ENCODE measurements at places on chromosomes 4 and X.

- DNase-seq: no peak
Observed at GRCh38 chrX:63920875-63921274, 135.9 kb upstream of the ARHGEF9 start.

GRCh38 chrX:68827848-68828624, 785 bp upstream of the EFNB1 start:
- peak; percentile 84 for DNase-seq

- DNase-seq: no peak
Observed at GRCh38 chr4:72430988-72431387, 138.0 kb downstream of the ADAMTS3 start.

DNA sequence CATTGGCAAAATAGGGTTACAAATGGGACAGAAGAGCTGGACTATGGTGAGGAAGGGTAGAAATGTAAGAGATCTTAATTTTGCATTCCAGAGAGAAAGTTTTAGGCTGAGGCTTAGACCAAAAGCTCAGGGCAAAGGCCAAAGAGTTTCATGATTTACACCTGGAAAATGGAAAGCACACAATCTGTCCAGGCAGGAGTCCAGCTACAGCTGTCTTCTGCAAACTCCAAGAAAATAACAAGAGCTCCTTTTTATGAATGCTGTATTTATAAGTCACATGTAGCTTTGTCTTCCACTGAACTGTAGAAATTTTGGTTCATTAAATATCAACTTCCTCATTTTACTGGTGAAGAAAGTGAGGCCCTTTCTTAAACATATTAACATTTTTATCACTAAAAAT, 288.0 kb upstream of the ATOH1 start:
- no peak for DNase-seq

- no peak for DNase-seq
Observed at GRCh38 chr4:1718095-1718850, 2.9 kb downstream of the TMEM129 start.

GRCh38 chr4:120921456-120922380, 808 bp downstream of the PRDM5 start:
- DNase-seq: peak; percentile 19

DNA sequence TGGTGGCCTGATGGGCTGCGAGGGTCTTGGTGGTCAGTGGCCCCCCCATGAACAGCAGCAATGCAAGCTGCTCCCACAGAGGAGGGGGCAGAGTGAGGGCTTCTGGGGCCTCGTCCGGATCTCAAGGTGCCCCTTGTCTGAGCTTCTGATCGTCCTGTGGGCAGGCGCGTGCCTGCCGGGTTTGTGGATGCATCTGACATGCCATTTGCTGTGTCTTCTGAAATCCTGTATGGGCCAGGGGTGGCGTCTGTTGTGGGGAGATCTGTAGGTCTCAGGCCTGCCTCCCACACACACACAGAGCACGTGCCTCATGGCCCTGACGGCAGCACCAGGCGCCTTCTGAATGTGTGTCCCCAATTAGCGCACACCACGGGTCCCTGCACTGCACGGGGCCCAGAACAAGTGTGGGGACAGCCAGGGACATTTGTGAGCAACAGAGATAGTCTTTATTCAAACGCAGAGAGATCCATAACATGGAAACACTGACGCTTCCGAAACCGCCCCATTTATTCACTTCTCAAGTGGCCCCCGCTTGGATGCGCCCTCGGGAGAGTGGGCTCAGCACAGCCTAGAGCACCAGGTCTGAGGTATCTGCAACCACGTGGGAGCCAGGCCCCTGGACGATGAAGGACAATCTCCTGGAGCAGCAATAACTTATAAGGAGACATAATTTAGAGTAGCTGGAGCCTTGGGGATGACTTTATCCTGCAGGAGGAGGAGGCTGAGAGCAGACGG, 5.7 kb downstream of the SPON2 start:
- no peak for DNase-seq

DNA sequence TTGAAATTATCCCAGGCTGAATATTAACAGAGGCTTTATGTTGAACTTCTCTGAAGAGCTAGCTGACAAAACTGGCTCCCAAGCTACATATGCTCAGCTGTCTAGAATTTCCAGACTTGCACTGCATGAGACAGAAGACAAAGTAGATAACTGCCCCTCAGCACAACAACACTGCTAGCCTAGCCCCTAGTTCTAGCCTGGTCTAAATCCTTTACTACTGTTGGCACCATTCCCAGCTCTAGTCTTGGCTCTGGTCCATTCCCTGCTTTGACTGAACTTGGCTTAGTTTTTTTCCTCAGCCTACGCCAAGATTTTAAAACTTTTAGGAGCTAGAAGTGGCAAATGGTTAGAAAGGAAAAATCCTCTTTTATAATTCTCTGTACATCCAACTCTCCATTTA, 7.6 kb upstream of the OPHN1 start:
- peak; percentile 37 for DNase-seq

GRCh38 chr4:184097241-184097605, 120.5 kb downstream of the ENPP6 start:
- DNase-seq: no peak

- no peak for DNase-seq
Observed at GRCh38 chr4:139555705-139556070, 331 bp downstream of the SETD7 start.

DNA sequence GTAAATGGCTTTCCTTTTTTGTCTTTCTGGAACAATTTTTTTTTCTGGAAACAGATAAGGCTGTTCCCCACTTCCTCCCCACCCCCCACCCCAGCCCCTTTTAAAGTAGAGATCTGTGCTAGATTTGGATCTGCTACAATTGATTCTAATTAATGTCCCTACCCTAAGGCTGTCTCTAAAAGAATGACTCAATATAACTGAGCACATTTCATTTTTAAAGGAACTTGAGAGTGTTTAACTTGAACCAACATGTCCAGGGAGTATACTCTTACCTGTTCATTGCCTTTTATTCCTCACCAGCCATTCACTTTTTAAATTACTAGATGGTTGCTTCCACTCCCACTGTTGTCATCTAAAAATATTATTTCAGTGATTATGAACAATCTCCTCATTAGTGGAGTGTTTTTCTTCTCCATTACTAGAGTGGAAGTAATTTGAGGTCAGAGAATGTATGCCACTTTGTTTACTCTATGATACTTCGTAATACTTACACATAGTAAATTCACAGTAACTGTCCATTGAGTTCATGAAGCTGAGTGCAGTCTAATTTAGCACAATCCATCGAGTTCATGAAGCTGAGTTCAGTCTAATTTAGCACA, 14.1 kb upstream of the CNOT6L start:
- DNase-seq: no peak

DNA sequence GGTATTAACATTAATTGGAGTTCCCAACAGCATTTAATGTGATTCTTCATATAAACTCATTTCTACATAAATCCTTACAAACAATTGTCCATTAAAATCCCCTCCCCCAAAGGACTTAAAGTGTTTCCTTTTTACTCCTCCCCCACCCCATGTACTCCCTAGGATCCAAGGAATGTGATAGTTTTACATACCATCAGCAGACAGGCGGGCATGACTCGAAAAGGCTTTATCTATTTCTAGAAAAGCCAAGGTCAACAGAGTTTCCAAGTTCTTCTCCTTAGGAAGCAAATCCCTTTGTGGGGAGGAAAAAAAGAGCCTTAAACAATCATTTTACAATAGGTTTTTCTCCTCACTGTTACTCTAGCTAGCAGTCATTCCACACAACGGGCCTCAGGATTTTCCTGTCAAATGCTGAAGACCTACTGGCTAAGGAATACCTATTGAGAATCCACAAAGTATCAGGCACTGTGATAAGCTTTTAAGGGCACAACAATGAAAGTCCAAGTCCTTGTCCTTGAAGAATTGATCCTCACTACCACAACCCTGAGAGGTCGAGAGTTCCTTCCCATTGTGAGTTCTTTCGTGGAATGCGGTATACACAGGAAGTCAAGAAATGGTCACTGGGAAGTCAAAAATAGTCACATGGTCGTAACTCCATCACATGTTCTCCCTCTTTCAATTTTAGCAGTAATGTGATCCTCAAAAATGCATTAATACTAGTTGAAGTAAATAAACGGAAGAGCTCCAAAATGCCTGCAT, 7.2 kb downstream of the PPM1K start:
- no peak for DNase-seq

- peak; percentile 0 for DNase-seq
Observed at GRCh38 chr4:123350191-123350544, 46.4 kb upstream of the SPRY1 start.

- no peak for DNase-seq
Observed at GRCh38 chr4:47367761-47368160, 95.7 kb downstream of the COMMD8 start.

- DNase-seq: no peak
Observed at GRCh38 chrX:65745427-65745826, 78.0 kb downstream of the MSN start.

GRCh38 chr4:103424853-103425252, 226.7 kb upstream of the CENPE start:
- DNase-seq: no peak

DNA sequence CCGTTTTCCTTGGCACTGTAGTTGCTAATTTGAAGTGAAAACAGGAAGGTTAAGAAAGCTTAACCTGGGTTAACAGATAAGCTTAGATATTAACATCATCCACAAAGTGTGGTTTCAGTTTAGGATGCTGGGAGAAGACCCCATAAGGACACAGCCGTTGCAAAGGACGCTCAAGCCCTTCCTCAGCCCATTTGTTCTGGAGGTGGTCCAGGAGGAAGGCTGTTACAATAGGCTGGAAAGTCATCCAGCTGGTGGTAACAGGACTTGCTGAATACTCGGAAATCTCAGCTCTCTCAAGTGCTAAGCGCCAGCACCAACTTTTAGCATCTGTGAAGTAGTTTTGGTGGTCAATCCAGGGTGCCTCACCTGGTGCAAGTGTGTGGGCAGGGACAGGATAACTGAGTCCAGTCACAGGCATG, 14.2 kb downstream of the CHST7 start:
- DNase-seq: no peak

- DNase-seq: peak; percentile 44
Observed at GRCh38 chr4:156971676-156972378, at the start of gene PDGFC. Gene PDGFC (minus strand): TSS chr4:156971799. CDS start chr4:156970903, 896 bp downstream.

DNA sequence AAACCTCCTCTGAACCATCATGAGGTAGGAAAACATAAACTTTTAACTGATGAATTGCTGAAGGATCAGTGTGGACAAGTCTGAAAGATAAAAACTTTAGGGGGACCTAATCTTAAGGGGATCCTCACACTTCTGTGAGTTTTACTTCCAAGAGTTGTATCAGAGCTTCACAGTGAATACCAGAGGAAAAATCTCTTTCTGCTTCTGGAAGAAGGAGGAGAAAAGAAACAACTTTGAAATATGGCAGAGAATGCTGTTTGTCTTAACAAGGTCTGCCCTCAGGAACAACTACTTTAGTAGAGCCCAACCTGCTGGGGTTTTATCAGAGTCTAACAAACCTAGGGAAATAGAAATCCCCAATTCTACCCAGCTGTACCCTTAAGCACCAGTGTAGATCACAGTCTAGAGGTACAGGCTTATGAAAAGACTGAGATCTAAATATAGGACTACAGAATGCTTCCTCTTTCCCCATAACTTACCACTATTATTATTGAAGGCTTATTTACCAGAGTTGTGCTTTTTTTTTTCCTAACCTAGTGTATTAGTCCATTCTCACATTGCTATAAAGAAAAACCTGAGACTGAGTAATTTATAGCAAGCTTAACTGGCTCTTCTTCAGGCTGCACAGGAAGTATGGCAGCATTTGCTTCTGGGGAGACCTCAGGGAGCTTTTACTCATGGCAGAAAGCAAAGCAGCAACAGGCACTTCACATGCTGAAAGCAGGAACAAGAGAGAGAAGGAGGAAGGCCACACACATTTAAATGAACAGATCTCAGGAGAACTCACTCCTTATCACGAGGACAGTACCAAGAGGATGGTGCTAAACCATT, 167.9 kb downstream of the CAMK2D start:
- DNase-seq: no peak

GRCh38 chrX:12210196-12210815, 72.0 kb downstream of the FRMPD4 start:
- no peak for DNase-seq

DNA sequence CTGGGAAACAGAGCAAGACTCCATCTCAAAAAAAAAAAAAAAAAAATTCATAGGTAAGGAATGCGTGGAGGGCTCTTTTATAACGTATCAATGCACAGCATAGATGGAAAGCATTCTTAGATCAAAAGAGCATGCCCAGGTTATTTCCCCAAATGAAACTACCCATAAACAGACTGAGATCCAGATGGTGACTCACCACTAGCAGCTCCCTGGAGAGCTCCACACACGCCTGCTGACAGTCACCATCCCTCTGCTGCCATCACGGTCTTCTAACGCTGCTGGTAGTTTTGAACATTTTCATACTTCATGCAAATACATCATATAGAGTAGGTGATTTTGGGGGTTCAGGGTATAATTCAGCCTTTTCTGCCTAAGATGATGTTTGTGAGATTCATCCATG, 136.9 kb downstream of the ASMT start:
- DNase-seq: no peak

DNA sequence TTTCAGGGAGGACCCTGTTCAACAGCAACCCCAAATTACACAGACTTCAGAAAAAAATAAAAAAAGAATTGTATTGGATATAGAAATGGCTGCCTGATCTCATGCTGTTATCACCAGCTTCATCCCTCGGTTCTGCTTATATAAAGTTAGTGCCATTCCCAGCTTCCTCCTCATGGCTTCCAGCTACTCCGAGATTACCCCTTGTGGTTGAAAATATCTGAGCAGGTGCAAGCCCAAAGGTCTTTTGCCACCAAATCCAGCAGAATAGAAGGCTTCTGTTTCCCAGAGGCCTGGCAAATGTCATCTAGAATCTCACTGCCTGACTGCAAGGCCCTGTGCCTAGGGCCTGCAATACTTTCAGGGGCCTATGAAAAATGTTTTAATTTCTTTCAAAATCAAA, 13.8 kb upstream of the HPGDS start:
- DNase-seq: no peak

- DNase-seq: peak; percentile 28
Observed at GRCh38 chrX:44306356-44306755, 37.1 kb downstream of the EFHC2 start.

DNA sequence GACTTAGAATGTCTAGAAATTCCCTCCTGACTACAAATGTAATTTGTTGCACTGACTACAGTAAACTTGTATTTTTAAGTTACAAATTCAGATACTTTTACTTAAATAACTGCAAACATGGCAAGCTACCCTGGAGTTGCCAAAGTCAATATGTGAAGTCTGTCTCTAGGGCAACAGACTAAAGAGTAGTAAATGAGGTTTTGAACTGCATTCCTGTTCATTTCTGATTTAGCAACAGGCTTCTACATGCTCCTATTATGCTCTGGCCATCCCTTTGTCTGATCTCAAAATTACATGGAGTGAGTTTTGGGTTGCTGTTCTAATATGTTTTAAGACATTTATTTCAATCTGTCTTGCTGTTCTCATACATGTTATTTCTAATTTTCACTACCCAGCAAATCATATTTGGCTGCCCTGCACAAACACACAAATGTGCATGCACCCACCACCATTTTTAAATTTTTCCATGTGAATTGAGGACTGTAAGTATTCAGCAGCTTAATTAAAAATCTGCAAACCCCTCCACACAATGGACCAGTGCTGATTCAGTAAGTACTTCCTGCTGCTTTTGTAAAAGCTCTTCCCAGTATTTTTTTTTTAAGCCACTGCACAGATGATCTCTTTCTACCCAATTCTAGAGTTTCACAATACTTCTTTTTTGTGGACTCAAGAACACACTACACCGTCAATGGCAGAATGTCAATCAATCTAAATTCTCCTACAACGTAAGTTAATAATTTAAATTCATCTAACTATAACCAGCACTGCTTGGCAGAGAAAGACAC, 26.7 kb downstream of the SH3RF1 start:
- DNase-seq: no peak

GRCh38 chr4:89324671-89325070, 17.1 kb upstream of the GPRIN3 start:
- DNase-seq: no peak

- DNase-seq: peak; percentile 74
Observed at GRCh38 chrX:13646154-13646549, 6.8 kb upstream of the TCEANC start.
